ENCODE measurements at places on chromosomes 7 and 10.

- DNase-seq, result no peak
Measured at GRCh38 chr7:94389381-94389780, 5.3 kb upstream of the COL1A2 start.

GRCh38 chr7:70738151-70738885 lies 393.6 kb upstream of the GALNT17 start:
- no peak for DNase-seq

- no peak for DNase-seq
Measured at GRCh38 chr7:50272808-50273207, 31.7 kb upstream of the IKZF1 start.

GRCh38 chr10:59383908-59384307 lies 21.6 kb upstream of the FAM13C start:
- DNase-seq, result no peak

GRCh38 chr10:130485236-130485957 lies 349.2 kb downstream of the GLRX3 start:
- DNase-seq, result no peak
